Activated T-cell treated with anti-CD3 and anti-CD28 coated beads for 1 hour (primary cell): ENCODE measurements at places on chromosomes 6 and 20.
A peak's percentile ranks its signal among the peaks of the same experiment; 100 is the strongest.

- no peak for DNase-seq
These were observed at the start of gene SMOC2 for GRCh38 chr6:168440520-168441433. Gene SMOC2 (plus strand): TSS chr6:168441184. CDS start chr6:168441371, 187 bp downstream.

- DNase-seq: no peak
These were observed 896 bp upstream of the RNASET2 start for GRCh38 chr6:166957087-166957804.

GRCh38 chr6:29828471-29828797 lies 809 bp downstream of the HLA-G start:
- peak; percentile 17 for DNase-seq

- no peak for DNase-seq
These were observed 7.0 kb upstream of the EPB41L2 start for GRCh38 chr6:131070061-131070460.

GRCh38 chr6:143038833-143039232 lies 21.9 kb upstream of the AIG1 start:
- DNase-seq: no peak

GRCh38 chr6:105058846-105059245 lies 101.9 kb downstream of the LIN28B start:
- DNase-seq: no peak

DNA sequence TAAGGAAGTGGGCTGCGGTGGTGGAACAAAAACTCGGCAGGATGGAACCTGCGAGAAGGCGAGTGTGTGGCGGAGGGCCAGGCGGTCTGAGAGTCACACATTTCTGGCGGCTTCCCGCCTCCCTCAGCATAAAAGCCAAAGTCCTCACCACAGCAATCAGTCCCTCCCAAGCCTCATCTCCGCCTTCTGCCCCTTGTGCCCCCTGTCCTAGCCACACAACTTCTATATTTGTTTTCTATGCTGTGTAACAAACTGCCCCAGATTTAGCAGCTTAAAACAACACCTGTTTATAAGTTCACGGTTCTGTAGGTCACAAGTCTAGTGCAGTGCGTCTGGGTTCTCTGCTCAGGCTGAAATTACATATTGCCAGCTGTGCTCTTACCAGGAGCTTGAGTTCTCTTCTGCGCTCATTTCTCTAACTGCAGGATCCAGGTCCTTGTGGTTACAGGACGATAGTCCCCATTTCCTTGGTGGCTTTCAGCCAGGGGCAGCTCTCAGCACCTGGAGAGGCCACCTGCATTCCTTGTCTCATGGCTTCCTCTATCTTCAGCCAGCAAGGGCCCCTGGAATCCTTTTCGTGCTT lies 11.7 kb upstream of the SPO11 start:
- DNase-seq: no peak

- no peak for DNase-seq
These were observed 24.7 kb downstream of the GJA1 start for GRCh38 chr6:121460170-121460569.

DNA sequence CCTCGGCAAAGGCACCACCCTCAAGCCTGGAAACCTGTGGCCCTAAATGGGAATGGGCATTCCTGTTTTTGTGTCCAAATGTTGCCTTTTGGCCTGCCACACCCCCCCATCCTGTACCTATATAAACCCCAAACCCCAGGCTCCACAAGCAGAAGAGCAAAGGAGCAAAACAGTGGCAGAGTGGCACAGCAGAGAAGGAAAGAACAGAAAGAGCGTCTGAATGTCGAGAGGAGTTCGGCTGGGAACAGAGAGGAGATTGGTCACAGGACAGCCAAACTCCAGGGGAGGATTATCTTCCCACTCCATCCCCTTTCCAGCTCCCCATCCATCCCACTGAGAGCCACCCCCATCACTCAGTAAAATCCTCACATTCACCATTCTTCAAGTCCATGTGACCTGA lies 58.0 kb upstream of the PREP start:
- DNase-seq: no peak
